A673 (cell line): ENCODE measurements at places on chromosomes 13 and 19. TPM values are rescaled to one million over a fixed set of nuclear protein-coding genes. Genes with fewer than 3 reads are reported as not detected.
A peak's percentile ranks its signal among the peaks of the same experiment; 100 is the strongest.

The TSKS gene
- not detected in 2 replicates for total RNA-seq

DNA sequence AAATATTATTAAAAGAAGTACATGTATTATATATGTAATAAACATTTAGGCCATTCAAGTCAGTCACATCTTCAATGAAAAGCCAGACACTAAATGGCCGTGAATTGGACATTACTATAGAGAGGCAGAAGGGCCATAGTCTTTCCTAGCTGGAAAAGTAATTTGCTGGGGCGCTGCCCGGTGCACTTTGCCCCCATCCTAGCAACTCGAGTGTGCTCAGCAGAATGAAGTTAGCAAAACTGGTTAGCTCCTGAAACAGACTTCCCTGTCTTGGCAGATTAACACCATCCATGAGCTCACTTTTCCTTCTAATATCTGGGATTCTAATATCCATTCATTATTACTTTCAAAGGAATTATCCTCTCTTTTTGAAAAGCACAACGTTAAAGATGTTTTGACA, 2.8 kb upstream of the SPRYD7 start:
- no peak for DNase-seq

- no peak for DNase-seq
Observed at GRCh38 chr13:82698383-82698782, 1183.9 kb downstream of the SLITRK1 start.

DNA sequence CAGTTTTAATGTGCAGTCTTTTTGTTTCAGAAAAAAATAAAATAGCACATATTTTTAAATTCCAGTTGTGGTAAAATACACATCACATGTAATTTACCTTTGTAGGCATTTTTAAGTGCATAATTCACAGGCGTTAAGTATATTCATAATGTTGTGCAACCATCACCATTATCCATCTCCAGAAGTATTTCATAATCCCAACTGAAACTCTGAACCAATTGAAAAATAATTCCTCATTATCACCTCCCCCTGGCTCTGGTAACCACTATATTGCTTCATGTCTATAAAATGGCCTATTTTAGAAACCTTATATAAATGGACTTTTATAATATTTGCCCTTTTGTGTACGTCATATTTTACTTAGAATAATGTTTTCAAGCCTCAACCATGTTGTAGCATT, 756.5 kb upstream of the KLHL1 start:
- DNase-seq = no peak

- DNase-seq = no peak
Observed at GRCh38 chr19:1008268-1009040, 8.2 kb downstream of the GRIN3B start.

- peak; percentile 37 for DNase-seq
Observed at GRCh38 chr13:51557875-51558612, 26.2 kb upstream of the WDFY2 start.

DNA sequence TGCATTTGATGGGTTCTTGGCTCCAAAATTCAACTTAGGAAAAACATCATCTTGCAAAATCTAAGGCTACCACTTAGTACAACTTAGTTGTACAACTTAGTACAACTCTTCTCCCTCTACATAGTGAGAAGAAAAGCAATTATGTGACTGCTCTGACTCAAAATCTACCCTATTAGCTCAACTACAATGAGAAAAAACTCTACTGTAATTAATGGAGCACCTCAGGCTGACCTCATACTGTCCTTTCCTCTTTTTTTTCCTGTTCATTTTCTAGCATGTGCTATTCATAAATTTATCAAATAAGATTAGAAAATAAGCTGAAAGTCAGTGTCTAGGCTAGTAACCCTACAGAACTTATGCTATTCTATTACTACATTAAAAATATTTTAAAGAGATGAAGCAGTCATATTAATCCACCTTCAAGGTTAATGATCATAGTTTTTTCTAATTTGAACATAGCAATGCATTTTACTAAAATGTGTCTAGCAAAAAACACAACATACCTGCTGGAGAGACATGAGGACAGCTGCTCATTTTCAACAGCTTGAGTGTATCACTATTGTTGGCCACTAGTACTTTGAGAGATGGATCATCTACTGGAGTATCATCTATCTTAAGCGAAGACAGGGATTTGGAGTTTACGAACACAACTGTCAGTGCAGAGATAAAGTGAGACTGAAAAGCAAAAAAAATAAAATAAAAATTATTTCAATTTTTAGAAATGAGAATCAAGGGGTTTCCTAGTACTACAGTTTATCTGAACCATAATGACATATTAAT, 11.9 kb downstream of the FBXL3 start:
- DNase-seq = no peak

- DNase-seq = no peak
Observed at GRCh38 chr13:30618186-30618929, 638 bp downstream of the USPL1 start.
